ENCODE measurements at places on chromosomes 2 and 18. TPM values are rescaled to one million over a fixed set of nuclear protein-coding genes. Genes with fewer than 3 reads are reported as not detected.

C2orf80 gene
- not detected for polyA plus RNA-seq

SERPINB10 gene
- not detected for polyA plus RNA-seq

ALPI gene
- polyA plus RNA-seq = not detected

IL1F10 gene
- not detected for polyA plus RNA-seq

ANKRD30B gene
- polyA plus RNA-seq = not detected

CCL20 gene
- not detected for polyA plus RNA-seq

SFTPB gene
- polyA plus RNA-seq = not detected

HOXD4 gene
- polyA plus RNA-seq = not detected

PLCL1 gene
- 0.13 TPM for polyA plus RNA-seq

MITD1 gene
- polyA plus RNA-seq = 14.5 TPM

COX5B gene
- 341 TPM for polyA plus RNA-seq

HOXD10 gene
- not detected for polyA plus RNA-seq

TOGARAM2 gene
- polyA plus RNA-seq = 0.38 TPM

SLC25A12 gene
- polyA plus RNA-seq = 16.3 TPM

CHMP1B gene
- polyA plus RNA-seq = 21.1 TPM

TTN gene
- 0.02 TPM for polyA plus RNA-seq

ELOA2 gene
- not detected for polyA plus RNA-seq

AGFG1 gene
- polyA plus RNA-seq = 58.1 TPM

RFX8 gene
- polyA plus RNA-seq = 3.4 TPM

RUFY4 gene
- polyA plus RNA-seq = not detected

FAM98A gene
- polyA plus RNA-seq = 113 TPM

UGT1A3 gene
- not detected for polyA plus RNA-seq

NEU2 gene
- not detected for polyA plus RNA-seq

STON1 gene
- 3.1 TPM for polyA plus RNA-seq

TCF23 gene
- polyA plus RNA-seq = not detected

FARP2 gene
- polyA plus RNA-seq = 15.5 TPM

Measured in IMR-90 (cell line).